ENCODE measurements at places on chromosomes 13 and 19.

DNA sequence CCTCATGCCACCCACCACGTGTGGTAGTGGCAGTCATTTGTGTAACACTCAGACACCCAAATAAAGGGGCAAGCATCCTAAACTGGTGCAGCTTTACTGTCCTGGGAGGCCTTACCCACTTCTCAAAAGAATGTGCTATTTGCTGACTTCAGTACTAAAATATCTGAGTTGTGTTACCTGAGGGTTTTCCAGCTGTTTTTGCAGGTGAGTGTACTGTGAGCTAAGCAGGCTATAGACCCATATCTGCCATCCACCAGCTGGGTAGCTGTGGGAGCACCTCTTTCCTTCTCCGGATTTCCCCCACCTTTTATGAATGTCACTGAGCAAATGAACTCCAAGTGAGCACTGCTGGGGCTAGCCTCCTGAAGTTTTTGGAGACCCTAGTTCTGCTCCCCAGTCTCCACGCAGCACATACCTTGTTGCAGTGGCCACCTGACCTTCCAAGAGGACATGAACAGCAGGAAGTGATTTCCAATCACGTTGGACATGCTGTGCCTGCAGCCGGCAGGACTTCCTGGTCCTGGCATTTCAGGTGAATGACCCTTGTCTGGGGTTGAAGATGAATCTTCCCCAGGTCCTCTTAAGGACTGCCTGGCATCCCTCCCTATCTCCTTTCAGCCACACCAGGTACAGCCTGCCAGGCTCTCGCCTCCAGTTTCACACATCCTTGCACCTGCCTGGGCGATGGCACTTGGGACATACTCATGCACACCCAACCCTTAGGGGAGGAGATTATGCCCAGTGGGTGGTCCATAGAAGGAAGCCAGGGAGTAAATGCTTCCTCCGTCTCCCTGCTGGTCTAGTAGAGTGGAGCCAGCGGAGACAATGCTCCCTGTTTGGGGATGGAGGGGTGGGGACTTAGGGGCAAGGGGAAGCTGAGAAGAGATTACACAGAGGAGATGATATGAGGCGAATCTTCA lies 109.5 kb upstream of the SPATA13 start:
- no peak for DNase-seq

DNA sequence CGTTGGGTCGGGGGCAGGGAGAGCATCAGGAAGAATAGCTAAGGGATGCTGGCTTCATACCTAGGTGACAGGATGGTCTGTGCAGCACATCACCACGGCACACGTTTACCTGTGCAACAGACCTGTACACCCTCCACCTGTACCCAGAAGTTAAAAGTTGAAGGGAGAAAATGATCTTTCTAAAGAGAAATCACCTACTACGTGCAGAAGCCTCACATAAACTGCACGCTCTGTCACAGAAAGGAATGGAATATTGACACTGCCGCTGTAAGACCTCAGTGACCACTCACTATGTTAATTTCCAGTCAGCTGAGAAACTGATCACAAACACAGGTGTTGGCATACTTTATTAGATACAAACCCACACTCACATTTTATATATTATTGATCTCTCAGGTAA lies 26.8 kb downstream of the LAMP1 start:
- no peak for DNase-seq

DNA sequence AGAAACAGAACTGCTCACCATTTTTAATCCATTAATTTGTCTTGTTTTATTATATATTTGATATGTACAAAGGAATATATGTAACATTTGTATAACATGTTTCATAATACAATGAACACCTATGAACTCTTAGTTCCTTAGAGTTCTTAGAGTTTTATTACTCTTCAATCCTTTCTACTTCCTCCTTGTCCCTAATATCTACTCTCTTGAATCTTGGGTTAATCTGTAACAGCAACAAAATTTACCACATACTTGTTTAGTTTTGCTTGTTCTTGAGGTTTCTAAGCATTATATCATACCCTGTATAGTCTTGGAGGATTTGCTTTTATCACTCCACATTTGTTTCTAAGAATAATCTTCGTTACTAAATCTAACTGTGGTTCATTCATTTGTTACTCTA lies 151.4 kb downstream of the PDS5B start:
- no peak for DNase-seq

DNA sequence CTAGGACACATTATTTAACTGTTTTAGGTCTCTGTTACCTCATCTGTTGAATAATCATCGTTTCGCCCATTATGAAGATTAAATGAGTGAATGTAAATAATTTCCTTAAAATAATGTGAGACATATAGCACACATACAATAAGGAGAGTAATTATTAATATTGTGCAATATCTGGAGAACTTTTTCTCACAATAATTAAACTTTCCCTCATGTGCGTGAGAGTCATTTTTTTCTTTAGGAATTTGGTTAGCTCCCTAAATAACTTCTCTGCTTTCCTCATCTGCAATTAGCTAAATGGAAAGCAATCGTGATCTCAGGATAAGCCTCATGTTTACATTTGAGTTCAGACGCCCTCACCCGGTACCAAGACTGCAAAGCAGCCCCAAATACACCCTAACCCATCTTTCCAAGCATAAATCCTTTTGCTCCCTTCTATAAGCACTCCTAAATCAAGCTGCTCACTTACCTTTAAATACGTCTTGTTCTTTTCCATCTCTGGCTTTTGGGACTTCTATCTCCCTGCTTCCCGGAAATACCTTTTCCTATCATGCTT lies 78.8 kb downstream of the MZT1 start:
- DNase-seq, result no peak

- no peak for DNase-seq
Measured at GRCh38 chr13:21541271-21541670, 62.7 kb downstream of the MICU2 start.

GRCh38 chr13:113031465-113031864 lies 62.5 kb downstream of the MCF2L start:
- DNase-seq, result no peak

GRCh38 chr13:101434486-101434885 lies 18.0 kb upstream of the ITGBL1 start:
- DNase-seq, result no peak

GRCh38 chr19:343941-344624 lies 513 bp downstream of the MIER2 start:
- DNase-seq, result no peak

- DNase-seq, result no peak
Measured at GRCh38 chr13:56314765-56315164, 826.0 kb upstream of the PRR20A start.

DNA sequence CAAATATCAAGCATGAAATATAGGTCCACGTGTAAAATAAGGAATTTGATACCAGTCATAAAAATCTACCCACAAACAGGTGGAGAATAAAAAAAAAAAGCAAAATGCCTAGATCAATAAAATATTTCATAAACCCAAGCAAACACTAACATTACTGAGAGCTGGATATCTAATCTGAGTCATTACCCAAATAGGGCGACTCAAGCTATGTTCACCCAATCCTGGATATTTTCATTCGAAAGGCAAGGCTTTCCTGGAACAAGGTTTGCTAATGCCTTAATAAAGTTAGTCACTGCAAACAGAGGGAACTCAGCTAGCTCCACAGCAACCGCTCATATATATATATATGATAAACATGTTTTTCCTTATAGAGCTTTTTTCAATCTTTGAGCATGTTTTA lies 33.5 kb upstream of the TM9SF2 start:
- no peak for DNase-seq

DNA sequence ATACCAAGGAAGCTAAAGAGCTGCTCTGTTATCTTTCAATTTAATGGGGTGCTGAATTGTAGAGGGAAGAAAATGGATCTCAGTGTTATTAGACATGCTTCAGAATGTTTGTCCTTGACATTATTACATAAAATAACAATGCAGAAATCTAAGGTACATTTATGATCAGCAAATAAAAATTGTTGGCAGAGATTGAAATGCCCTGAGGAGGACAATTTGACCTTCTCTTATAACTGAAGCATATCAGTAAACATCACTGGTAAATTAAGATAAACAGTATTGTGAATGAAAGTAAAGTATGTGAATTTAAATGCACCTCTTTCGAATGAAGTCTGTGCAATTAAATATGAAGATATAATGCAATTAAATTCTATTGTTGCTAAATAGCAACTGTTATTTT lies 1362.1 kb upstream of the ATXN8OS start:
- no peak for DNase-seq

DNA sequence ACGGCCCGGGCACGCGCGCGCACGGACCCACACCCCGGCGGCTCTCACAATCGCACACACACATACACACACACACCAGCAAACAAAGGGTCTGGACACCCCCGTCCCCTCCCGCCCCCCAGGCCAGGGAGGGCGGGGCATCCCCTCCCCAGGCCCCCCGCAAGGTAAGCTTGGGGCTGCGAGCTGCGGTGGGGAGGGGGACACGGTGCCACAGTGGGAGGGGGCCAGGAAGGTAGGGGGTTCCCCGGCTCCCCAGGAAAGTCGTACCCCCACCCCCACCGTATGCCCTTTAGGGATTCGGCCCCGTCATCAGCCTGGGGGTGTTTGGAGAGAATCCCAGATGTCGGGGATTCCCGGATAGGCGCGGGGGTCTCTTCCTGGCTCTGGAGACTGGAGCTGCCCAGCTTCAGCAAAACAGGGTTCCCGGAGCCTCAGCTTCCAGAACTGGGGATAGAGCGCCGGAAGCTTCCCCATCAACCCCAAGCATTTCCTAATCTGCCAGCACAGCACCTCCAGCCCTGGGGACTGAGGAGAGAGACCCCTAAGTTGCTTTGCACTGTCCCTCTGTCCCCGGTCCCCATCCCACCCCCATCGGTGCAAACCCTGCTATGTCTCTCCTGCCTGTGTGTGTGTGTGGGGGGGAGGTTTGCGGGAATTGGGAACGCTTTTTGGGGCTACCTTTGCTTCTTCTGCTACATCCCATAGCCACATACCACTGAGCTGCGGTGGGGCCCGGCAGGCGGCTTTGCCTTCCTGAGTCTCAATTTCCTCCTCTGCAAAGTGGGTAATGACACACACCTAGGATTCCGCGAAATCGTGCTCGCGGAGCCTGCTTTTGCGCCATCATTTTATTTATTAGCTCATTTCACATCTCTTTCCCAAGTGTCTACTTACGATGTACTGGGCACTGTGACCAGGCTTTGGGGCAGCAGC lies 1.8 kb upstream of the CDC37 start:
- no peak for DNase-seq

- DNase-seq, result no peak
Measured at GRCh38 chr19:39641773-39642172, 13.9 kb upstream of the LGALS16 start.

GRCh38 chr19:2315121-2315817 lies 7.3 kb upstream of the LINGO3 start:
- no peak for DNase-seq

DNA sequence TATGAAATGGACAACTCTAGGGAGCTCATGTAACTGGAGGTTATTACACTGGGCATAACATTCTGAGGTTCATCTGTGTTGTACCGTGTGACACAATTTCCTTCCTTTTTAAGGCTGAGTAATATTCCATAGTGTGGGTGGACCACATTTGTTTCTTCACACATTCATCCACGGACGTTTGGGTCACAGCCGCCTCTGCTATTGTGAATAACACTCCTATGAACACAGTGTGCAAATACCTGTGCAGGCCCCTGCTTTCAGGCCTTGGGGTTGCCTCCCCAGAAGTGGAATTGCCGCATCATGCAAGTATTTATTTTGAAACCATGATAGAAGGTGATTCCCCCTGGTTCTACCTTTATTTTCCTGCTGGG lies 63.4 kb upstream of the MCF2L start:
- no peak for DNase-seq

GRCh38 chr19:40512473-40513344 lies 45.9 kb downstream of the SPTBN4 start:
- DNase-seq, result no peak

DNA sequence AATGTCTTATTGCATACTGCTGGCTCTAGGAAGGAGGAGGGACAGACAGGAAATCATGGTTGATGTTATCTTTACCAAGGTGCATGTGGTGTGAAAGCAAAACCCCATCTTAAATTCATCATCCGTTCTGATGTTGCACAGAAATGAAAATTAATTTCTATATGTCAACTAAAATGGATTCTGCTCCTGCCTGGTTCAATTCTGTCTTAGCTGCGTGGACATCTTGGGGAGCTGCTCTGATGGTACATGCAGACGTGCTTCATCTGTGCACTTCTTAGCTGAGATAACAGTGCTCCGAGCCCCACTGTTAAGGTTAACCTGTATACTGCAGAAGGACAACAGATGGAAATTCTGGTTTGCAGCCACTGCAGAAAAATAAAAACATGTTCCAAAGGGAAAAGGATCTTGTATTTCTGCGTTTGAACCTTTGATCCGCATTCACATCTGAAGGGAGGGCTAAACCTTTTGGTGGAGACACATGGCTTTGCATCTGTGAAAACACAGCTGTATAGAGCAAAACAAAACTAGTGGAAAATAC lies 155.6 kb downstream of the TM9SF2 start:
- no peak for DNase-seq

DNA sequence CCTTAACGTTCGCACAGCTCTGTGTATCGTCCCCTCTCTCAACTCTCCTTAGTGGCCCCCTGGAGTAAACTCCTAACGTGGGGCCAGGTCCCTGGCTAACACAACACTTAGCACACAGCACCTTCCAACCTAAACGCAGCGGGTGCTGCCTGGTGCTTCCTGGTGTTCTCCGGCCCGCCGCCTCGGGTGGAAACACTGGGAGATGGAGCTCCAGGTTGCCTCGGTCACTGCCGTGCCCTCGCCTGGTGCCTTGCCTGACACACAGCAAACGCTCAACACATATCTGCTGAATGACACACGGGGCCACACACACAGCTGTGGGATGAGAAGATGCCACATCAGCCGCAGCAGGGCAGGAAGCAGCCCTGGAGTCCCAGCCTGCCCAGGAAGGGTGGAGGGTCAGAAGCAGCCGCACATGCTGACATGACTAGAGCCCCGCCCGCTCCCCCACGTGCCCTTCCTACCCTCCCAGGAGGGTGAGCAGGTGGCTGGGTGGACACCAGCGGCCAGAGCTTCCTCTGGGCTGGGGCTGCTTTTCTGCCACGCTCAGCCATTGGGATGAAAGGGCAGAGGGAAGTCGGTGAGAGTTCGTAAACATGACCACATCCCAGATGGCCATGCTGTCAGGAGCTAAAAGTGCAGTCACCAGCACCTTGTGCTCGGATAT lies 6.6 kb downstream of the PEPD start:
- DNase-seq, result no peak

DNA sequence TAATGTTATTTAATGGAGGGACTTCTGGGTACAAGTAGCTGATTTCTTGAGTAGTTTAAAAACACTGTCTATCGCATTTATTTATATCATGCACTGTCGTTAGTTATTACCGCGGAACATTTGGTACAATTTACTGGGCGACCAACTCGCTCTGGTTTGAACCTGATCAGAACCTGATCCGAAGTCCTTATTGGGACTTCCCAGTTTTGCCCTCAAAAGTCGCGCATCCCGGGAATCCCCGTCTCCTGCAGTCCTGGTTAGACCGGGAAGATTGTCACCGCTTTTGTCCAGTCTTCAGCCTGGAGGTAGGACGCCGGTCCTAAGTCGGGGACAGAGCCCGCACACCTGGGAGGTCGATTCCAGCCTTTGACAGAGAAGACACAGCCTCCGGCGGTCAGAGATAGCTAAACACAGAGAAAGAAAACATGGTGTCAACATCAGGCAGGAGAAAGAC lies 694 bp downstream of the CLN5 start:
- DNase-seq, result peak; percentile 21

- no peak for DNase-seq
Measured at GRCh38 chr19:56193981-56194640, 3.5 kb downstream of the ZSCAN5B start.
